ENCODE measurements at places on chromosomes 16 and 17.

DNA sequence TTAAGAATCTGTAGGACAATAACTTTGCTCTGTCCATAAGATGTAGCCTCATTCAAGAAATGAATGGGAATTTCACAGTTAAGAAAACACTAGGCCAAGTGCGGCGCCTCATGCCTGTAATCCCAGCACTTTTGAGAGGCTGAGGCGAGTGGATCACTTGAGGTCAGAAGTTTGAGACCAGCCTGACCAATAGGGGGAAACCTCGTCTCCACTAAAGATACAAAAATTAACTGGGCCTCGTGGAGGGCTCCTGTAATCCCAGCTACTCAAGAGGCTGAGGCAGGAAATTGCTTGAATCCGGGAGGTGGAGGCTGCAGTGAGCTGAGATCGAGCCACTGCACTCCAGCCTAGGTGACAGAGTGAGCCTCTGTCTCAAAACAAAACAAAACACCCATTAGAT is 19.9 kb upstream of the RSL1D1 start:
- DNase-seq, result no peak

GRCh38 chr17:81553018-81553615 is 964 bp upstream of the FAAP100 start:
- DNase-seq, result peak; percentile 83

DNA sequence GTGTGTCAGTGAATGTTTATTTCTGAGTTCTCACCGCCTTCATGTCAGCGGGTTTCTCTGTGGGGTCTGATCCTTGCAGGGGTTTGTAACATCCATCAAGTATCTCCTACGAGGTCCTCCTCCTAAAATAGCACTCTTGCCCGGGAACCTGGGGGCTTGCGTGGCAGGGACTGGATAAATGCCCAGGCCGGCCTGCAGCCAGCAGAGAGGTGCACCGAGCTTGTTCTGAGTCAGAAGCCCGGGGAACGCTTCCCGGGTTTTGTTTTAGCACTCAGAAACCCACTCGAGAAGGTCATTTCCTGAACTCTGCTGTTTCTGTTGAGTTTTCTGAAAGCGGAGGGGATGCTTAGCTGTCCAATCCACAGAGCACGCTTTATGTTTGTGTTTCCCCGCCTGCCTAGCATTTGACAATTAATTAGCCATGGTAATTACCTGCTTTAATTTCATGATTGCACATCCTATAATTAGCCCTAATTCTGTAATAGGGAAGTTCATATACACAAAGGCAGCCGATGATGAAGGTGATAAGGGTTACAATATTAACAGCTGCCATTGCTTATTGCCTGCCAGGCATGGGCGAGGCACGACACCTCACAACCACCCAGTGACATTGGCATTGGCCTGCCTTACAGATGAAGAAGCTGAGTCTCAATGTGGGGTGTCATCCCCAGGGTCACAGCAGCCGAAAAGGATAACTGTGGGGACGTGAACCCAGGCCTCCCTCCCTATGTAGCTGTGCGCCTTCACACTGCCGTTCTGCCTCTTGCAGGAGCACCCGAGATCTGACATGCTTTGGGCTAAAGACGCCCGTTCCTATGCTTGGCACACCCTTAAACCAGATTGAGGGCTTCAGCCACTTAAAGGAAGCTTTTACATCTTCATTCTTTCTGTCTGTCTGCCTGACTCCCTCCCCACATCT is 333.1 kb downstream of the CPPED1 start:
- DNase-seq, result no peak

DNA sequence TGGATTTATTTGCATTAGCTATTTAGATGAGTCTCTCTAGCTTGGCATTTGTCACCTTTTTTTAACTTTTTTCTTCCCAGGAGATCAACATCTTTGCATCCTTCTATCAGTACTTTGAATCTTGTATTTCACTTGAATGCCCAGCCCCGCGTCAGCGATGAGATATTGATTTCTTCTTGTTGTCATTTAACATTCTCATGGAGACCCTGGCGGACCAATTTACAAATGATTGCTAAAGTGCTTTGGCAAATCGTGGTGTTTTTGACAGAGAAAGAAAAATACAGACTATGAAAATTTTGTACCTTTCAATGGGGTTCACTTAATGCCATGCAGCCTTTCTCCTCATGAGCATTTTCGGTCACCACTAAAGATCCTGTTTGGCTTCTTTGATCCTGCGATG is 269.7 kb downstream of the ABCC12 start:
- no peak for DNase-seq

- DNase-seq, result no peak
These were observed 36.8 kb upstream of the BCAR1 start for GRCh38 chr16:75288181-75288580.

GRCh38 chr16:4271176-4272113 is 1.4 kb downstream of the TFAP4 start:
- peak; percentile 96 for DNase-seq

DNA sequence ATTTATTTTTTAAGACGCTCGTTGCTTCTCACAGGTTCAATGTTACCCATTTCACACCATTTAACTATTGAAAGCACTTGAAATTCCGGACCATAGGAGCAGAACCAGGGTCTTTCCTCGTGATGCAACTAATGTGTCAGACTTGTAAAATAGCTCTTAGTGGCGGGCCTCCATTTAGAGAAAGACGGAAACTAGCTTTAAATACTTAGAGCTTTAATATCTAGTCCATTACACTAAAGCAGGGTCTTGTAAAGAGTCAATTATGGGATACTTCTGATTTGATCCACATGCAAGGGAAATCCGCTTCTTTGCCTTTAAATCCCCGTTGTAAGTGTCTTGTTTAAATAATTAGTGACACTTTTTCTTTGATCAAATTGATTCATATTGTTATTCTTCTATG is 56.6 kb downstream of the NACA2 start:
- DNase-seq, result no peak
